ENCODE measurements at places on chromosomes 3 and 15.

- DNase-seq: no peak
- no peak overlapping the region for H3K4me3 ChIP-seq
- no peaks in the 10 kb centered on the region for H3K4me1 ChIP-seq
- no peak overlapping the region for H3K27ac ChIP-seq
Measured at GRCh38 chr3:13025778-13026518, 47.3 kb downstream of the IQSEC1 start.

DNA sequence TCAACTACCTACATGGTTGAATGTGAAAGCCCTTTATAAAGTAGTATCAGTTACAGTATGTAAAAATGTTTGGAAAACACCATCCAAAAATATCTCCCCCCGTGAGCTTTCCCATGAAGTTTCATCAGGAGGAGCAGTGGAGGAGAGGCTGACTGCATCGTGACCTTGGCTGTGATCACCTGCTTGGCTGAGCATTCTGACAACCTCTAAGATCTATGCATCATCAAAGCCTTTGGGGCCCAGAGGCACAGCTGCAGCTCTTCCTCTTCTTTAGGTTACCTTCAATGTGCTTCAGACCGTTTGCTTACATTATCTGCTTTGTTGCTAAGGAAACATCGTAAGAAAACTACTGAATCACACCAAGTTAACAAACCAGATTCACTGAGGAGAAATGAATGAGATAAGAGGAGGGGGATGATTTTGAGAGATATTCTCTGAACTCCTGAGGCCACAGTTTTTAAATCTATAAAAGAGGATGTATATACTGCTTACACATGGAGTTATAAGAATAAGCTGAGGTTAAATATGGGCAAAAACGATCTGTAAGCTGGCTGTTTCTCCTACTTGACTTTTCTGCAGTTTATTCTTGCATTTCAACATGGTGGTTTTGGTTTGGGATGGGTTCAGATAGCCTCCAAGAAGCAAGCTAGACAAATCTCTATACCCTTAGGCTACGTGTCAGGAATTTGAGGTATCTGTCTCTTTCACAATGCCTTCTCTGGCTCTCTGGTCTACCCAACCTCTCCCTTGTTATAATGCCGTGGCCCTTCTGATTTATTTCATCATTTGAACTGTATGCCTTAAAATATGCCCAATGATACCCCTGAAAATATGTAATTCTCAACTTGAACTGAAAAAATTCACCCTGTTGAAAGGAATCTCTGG lies 4.0 kb downstream of the GCSAM start:
- peak overlapping the region; percentile 82 for H3K27ac ChIP-seq
- H3K4me3 ChIP-seq: no peak overlapping the region
- no peaks in the 10 kb centered on the region for H3K27me3 ChIP-seq
- DNase-seq: peak; percentile 80

DNA sequence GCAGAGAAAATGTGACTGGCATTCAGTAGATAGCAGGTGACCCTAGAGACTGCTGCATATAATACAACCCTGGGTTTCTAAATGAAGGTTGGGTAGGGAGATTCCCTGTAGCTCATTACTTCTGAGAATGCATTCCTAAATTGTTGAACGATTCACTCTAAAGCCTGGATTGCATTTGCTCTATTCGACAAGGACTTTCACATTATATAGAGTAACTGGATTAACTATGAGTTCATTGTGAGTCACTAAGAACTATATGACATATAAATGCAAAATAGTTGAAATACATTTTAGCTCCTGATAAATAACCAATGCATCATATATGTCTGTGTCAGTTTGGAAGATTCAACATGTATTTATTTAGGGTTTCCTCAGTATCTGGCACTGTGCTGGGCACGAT lies 294.7 kb upstream of the CCDC54 start:
- no peaks in the 10 kb centered on the region for H3K4me1 ChIP-seq
- H3K27ac ChIP-seq: no peak overlapping the region
- no peak for DNase-seq
- no peaks in the 10 kb centered on the region for H3K36me3 ChIP-seq
- no peaks in the 10 kb centered on the region for H3K27me3 ChIP-seq

GRCh38 chr3:193909387-193909786 lies 226.6 kb upstream of the HES1 start:
- peaks cover 19% of the 10 kb centered on the region for H3K4me1 ChIP-seq
- DNase-seq: no peak

GRCh38 chr3:124934577-124934976 lies at the start of gene MUC13:
Gene MUC13 (minus strand): TSS chr3:124934751. CDS start chr3:124934712, 39 bp downstream.
- no peak for DNase-seq
- no peak within 1 kb of the TSS for H3K27ac ChIP-seq
- no peaks in the 10 kb centered on the region for H3K36me3 ChIP-seq
- H3K4me3 ChIP-seq: no peak within 1 kb of the TSS
- H3K27me3 ChIP-seq: no peaks in the 10 kb centered on the region

GRCh38 chr3:25515171-25515570 lies 87.1 kb downstream of the RARB start:
- H3K36me3 ChIP-seq: no peaks in the 10 kb centered on the region
- H3K4me1 ChIP-seq: no peaks in the 10 kb centered on the region
- DNase-seq: no peak
- H3K4me3 ChIP-seq: no peak overlapping the region
- H3K27ac ChIP-seq: no peak overlapping the region
- H3K27me3 ChIP-seq: no peaks in the 10 kb centered on the region

DNA sequence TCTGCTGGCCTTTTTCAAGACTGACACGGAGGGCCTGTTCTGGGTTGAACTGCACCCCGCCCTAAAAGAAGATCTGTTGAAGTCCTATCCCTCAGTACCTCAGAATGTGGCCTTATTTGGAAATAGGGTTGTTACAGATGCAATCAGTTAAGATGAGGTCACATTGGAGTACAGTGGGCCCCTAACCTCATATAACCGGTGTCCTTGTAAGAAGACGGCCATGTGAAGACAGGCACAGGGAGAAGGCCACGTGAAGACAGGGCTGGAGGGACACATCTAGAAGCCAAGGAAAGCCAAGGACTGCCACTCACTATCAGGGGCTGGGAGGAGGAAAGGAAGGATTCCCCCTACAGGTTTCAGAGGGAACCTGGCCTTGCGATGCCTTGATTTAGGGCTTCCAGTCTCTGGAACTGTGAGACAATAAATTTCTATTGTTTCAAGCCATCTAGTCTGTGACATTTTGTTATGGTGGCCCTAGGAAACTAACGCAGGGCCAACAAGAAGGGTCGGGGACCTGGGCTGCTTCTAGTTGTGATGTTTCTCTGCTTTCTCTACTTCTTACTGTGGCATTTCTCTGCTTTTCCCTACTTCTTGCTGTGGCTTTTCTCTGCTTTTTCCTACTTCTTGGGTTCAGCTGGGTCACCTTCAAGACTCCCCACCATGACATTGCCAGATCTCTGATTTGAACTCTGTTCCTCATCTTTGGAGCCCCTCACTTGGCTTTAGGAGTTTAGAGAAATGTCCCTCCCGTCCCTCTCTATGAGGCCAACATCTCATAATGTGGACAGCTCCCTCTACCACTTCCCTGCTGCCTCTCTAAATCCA lies 4.8 kb upstream of the CCDC174 start:
- no peaks in the 10 kb centered on the region for H3K27me3 ChIP-seq
- DNase-seq: no peak
- no peak overlapping the region for H3K4me3 ChIP-seq
- no peaks in the 10 kb centered on the region for H3K36me3 ChIP-seq
- peaks cover 3% of the 10 kb centered on the region for H3K4me1 ChIP-seq

- H3K27me3 ChIP-seq: no peaks in the 10 kb centered on the region
- H3K4me3 ChIP-seq: no peak overlapping the region
- no peak overlapping the region for H3K27ac ChIP-seq
- DNase-seq: no peak
- H3K4me1 ChIP-seq: peaks cover 13% of the 10 kb centered on the region
Measured at GRCh38 chr15:90364251-90364650, 12.2 kb downstream of the ZNF774 start.

DNA sequence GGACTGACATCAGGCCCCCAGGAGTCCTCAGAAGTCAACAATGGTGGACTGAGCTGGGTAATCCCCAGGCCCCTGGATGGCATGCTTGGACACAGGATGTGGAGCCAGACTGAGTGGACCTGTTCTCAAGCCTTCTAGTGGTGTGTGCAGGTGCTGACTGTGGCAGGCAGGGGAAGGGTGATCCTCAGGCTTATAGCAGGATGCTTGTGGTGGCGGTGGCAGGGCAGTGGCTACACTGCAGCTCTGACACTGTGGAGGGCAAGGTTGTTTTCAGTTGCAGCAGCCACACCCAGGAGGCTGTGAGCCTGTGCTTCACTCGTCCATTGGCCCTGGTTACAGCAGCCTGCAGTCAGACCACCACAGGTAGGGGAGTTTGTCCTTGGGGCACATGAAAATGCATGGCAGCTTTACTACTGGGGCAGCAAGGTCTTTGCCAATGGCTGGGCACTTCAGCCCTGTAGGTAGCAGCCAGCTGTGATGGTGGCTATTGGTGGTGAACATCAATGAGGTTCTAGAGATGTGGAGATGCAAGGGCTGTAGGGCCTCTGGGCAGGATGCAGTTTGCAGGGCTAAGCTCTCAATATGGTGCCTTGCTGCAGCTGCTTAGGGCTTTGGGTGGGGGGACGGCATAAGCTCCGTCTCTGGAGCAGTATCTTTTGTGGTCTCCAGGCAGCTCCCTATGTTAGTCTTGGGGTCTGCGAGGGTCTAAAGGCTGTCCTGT lies 17.5 kb upstream of the MYO5A start:
- H3K27ac ChIP-seq: no peak overlapping the region
- H3K4me3 ChIP-seq: no peak overlapping the region
- no peak for DNase-seq
- H3K27me3 ChIP-seq: no peaks in the 10 kb centered on the region

- peak overlapping the region; percentile 91 for H3K27ac ChIP-seq
- no peaks in the 10 kb centered on the region for H3K27me3 ChIP-seq
- H3K4me1 ChIP-seq: peaks cover 31% of the 10 kb centered on the region
- no peak for DNase-seq
Measured at GRCh38 chr15:100602823-100603393, 519 bp downstream of the ASB7 start.

- H3K4me3 ChIP-seq: no peak overlapping the region
- no peaks in the 10 kb centered on the region for H3K36me3 ChIP-seq
- H3K4me1 ChIP-seq: no peaks in the 10 kb centered on the region
- no peak overlapping the region for H3K27ac ChIP-seq
- no peaks in the 10 kb centered on the region for H3K27me3 ChIP-seq
Measured at GRCh38 chr3:17678116-17678741, 64.2 kb downstream of the TBC1D5 start.

GRCh38 chr3:195249057-195249770 lies 21.7 kb downstream of the XXYLT1 start:
- no peak for DNase-seq
- H3K4me1 ChIP-seq: no peaks in the 10 kb centered on the region
- H3K4me3 ChIP-seq: no peak overlapping the region

DNA sequence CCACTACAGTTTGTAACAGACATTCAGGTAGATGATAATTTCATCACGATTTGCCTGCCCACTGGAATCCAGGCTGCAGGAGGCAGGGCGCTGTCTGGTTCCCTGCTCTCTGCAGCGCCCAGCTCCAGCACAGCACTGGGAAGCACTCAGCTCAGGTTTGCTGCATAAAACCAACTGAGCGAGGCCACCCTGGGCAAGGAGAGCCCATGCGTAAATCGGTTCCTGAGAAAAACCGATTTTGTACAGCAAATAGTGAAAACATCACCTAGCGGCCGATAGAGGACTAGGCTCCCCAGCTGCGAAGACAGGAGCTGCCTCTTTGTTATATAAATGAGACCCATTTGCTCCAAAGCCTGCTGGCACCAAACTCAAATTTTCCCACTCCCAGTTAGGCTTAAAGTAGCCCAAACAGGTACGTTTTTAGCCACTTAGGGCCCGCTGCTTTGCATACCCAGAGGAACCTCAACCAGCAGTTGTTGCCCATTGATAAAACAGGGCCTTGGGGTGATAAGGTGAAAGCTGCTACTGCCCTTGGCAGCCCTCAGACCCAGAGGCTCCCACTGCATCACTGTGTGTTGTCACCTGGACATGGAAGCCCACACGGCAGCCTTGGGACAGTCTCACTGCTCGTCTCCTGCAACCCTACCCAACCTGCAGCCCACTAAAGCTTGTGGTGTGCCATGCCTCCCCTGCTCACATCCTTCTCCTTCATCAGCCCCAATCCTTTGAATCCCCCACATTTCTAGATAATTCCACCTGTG lies 47.5 kb downstream of the ALDH1L1 start:
- H3K4me3 ChIP-seq: no peak overlapping the region
- H3K36me3 ChIP-seq: no peaks in the 10 kb centered on the region
- no peaks in the 10 kb centered on the region for H3K27me3 ChIP-seq
- no peak overlapping the region for H3K27ac ChIP-seq

DNA sequence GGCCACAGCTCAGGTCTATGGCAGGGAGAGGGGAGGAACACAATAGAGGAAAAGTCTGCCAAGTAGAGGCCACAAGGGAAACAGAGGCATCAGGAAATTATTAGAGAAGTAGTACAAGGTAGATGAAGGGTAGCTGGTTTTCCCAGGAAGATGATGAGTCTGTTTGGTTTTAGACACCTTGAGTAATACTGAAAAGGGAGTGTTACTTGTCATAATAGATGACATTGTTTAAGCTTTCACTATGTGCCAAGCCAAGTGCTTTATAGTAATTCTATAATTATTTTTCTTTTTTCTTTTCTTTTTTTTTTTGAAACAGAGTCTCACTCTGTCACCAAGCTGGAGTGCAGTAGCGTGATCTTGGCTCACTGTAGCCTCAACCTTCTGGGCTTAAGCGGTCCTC lies 13.7 kb downstream of the PXK start:
- no peak for DNase-seq
- H3K27ac ChIP-seq: no peak overlapping the region
- no peak overlapping the region for H3K4me3 ChIP-seq
- H3K36me3 ChIP-seq: peaks cover 6% of the 10 kb centered on the region
- H3K27me3 ChIP-seq: no peaks in the 10 kb centered on the region

- DNase-seq: no peak
- H3K27ac ChIP-seq: no peak overlapping the region
- H3K4me1 ChIP-seq: no peaks in the 10 kb centered on the region
- no peaks in the 10 kb centered on the region for H3K27me3 ChIP-seq
- no peaks in the 10 kb centered on the region for H3K36me3 ChIP-seq
- no peak overlapping the region for H3K4me3 ChIP-seq
Measured at GRCh38 chr3:29164825-29165224, 116.0 kb upstream of the RBMS3 start.

DNA sequence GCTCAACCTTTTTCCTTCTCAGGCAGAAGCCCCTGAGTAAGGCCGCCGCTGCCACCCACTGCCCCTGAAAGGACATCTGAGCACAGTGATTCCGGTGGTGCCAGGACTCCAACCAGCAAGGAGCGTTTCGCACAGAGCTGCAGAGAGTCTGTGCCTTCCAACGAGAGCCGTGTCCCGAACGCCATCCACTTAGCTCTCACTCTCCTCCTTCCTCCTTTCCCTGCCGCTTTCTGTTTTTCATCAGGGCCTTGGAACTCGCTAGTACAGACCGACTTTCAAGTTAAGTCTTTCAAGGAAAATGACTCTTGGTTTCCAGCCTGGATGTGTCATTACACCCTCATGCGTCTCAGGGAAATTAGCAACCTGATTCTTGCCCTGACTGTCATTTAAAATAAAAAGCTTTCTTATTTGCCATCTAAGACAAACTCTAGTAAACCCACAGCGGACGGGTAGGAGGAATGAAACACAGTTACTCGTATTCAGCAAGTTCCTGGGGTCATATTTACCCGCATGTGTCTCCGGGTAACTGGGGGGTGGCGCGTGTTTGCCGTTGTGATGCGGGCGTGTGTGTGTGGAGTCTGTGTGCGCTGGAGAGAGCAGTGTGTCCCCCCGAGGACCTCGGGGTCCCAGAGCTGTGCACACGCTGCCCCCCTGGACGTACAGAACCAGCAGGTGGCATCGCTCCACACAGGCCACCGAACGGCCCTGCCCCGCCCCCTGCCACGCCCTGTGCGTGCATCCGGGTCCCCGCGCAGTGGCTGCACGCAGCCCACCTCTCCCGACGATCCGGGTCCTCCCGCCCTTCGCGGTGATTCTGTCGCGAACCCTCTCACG lies 30.4 kb upstream of the ALDH1A3 start:
- no peak overlapping the region for H3K27ac ChIP-seq
- peak; percentile 41 for DNase-seq
- H3K27me3 ChIP-seq: no peaks in the 10 kb centered on the region
- no peaks in the 10 kb centered on the region for H3K4me1 ChIP-seq

Measured in naive thymus-derived CD4-positive, alpha-beta T cell (primary cell).